Fibroblast of lung (primary cell): ENCODE measurements at places on chromosomes 5 and 9. TPM values are rescaled to one million over a fixed set of nuclear protein-coding genes. Genes with fewer than 3 reads are reported as not detected.

The CNTFR gene
- total RNA-seq: 0.26 TPM in 1 of 2 replicates, not detected in the other

The SLC25A25 gene
- 24.1 and 30.7 TPM in 2 replicates for total RNA-seq

The ZNF474 gene
- under 0.01 and 0.17 TPM in 2 replicates for total RNA-seq

The MEIKIN gene
- under 0.01 TPM in 1 of 2 replicates, not detected in the other for total RNA-seq

The GABRA1 gene
- total RNA-seq: not detected in 2 replicates
